Caco-2 (cell line): ENCODE measurements at places on chromosomes 13 and 19.

GRCh38 chr13:102392481-102393209 lies 9.2 kb downstream of the FGF14 start:
- DNase-seq = no peak

- DNase-seq = no peak
These were observed 48.1 kb downstream of the ZC3H13 start for GRCh38 chr13:46004491-46004890.

DNA sequence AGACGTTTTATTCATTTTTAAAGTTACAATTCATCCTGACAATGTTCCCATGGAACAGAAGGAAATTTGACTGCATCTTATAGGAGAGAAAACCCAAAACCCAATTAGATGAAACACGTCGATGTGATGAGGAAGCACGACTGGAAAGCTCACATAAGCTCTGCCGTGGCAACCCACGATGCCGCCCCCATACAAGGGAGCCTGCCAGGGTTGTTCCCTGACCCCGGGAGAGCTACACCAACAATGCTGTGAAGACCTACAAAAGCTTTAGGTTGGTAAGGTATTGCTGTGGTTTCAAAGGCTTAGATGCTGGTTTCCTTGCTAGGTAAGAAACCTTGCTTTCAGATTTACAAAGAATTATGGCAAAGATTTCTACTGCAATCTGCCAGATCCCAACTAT lies 393.1 kb downstream of the KLF12 start:
- no peak for DNase-seq

- DNase-seq = no peak
These were observed 123.6 kb upstream of the MAB21L1 start for GRCh38 chr13:35600137-35600536.

DNA sequence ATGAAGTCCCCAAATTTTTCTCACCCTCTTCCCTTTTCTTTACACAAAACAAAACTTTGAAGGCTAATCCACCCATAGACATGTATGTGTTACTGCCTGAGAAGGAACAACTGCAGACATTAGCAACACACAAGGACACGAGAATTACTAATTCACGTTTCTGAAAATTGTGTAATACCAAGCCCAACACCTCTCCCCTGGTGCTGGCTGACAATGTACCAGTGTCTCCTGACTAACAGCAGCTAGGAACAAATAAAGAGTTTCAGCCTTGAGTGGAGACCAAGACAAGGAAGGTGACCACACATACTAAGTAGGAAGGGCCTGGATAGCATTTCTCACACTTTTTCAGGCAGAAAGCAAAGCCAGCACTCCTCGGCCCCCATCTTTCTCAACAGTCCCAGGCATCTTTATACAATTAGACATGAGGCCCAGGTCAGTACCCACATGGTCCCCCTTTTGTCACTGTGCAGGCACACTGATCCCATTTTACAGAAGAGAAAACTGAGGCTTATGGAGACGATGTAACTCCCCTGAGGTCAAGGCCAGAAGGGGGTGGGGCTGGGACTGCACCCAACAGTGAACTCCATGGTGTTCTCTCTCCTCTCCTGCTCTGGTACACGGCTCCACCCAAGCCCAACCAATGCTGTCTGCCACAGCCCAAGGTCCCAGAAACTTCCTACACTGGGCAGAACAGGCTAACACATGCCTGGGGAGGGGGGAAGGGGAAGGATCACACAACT lies 8.7 kb downstream of the BRD4 start:
- no peak for DNase-seq

DNA sequence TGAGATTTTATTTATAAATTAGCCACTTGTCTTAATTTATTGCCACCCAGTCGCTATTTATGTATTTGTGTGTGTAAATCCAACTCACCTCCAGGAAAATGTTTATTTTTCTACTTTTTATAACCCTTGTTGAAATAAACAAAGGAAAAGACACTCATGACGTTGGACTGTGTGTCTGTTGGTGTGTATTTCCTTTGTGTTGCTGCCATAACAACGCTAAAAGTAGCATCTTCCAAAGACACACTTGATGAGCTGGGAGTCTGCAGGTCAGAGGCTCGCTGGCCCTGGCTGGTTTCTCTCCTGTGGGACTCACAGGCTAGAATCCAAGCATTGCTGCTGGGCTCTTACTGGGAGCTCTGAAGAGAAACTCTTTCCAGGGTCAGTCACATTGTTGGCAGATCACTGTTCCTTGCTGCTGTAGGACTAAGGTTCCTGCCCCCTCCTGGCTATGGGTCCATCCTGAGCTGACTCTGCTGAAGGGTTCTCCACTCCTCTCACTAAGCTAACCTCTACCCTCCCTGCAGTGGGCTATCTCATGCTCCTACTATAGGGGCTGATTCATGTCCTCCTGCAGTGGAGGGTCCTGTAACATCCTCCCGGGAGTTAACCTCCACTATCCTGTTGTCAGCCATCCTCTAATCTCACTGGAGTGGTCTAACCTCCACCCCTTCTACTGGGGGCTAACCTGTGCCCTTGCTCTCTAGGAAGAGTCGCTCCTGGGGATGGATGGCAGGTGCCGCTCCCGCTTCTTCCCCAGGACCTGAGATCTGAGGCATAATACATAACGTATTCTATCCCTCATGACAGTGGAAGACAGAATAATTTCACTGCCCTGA lies 2.1 kb downstream of the IFNL2 start:
- no peak for DNase-seq

DNA sequence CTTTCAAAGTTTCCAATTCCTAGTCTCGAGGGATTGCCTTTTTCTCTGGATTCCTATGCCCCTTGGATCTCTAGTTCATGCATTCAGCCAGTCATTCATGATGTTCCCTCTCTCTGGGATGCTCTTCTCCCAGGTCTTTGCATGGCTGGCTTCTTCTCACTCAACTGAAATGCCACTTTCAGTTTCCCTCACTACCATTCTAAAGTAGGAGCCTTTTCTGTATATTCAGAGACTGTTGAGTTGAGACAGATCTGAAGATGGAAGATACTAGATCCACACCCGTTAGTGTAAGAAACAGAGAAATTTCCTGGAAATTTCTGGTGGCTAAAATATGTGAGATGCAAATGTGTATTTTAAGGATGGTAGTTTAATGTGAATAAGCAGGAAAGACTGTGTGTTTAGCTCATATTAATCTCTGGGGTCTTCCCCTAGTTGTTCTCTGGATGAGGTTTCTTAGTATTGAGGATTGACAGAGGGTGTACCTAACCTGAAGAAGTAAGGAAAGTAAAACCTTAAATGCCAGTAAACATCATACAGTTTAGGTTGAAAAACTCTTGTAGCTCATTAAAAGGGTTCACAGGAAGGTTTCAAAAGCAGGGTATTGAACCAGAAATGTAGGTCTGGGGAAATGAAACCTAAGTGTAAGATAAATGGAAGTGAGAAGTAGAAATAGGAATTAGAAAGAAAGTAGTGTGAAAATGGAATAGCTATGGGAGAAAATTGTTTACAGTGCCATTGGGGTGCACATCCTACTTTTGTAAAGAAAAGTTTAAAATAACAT lies 331.3 kb downstream of the NDFIP2 start:
- no peak for DNase-seq

DNA sequence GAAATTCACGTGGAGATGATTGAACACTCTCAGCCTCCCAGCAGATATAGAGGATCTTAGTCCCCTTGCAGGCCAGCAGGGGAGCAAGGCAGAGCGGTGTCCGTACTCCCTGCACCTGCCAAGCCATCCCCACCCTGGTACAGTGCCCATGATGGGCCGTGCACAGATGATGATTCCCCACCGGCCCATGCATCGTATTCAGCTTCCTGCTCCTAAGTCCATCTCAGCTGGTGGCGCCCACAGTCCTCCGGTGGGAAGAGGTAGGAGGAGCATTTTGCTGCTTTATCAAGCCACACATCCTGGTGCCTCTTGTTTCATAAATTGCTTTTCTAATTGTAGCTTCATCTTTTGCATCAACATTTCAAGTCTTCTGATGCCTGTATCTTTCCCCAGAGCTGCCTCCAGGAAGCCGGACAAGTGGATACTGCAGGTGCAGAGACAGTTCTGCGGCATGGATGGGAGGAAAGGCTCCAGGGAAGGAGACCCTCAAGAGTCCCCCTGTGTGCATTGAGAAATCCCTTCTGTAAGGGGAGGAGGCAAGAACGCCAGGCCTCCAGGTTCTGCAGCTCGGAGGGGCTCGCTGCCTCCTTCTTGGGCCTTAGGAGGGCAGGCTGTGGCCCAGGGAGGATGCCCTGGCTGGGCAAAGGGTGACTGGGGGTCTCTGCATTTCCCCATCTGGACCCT lies 55.3 kb downstream of the F2RL3 start:
- DNase-seq = no peak
